ENCODE measurements at places on chromosomes 5 and 9.

- no peak for DNase-seq
These were observed 81.8 kb downstream of the ARSB start for GRCh38 chr5:78903353-78903752.

DNA sequence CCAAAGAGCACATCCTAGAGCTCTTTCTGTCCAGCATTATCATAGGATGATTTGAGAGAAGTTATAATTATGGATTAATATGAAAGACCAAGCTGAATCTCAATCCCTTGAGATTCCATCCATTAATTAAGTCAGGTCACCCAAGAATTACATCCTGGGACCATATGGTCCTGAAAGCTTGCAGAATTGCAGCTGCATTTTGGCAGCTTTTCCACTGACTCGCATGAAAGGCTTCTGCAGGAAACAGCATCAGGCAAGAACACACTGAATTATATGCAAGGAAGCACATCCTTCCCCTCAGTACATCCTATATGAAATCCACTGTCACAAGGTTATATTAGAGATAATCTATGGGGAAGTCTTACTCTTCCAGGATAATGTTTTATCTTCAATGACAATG, 109.1 kb upstream of the CTNND2 start:
- DNase-seq: no peak

GRCh38 chr5:108024986-108025385, 354.2 kb upstream of the EFNA5 start:
- no peak for DNase-seq

DNA sequence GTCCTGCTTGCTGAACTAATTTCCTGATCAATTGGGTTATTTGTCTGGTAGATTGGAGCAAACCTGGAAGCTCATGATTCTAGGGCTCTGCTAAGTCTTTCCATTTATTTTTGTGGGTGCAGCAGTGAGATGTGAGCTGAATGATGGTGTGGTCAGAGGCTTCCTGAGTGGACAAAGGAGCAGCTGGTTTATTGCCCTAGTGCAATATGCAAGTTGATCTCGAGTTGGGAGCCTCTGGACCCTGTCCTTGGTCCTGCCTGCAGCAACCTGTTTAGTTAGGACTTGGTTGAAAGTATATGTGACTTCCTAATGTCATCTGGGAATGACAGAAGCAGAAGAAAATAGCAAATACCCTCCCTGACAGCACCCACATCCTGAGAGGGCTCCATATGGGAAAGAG, 4.2 kb upstream of the UNC5A start:
- no peak for DNase-seq

- DNase-seq: no peak
These were observed 70.0 kb downstream of the C6 start for GRCh38 chr5:41143131-41143901.

DNA sequence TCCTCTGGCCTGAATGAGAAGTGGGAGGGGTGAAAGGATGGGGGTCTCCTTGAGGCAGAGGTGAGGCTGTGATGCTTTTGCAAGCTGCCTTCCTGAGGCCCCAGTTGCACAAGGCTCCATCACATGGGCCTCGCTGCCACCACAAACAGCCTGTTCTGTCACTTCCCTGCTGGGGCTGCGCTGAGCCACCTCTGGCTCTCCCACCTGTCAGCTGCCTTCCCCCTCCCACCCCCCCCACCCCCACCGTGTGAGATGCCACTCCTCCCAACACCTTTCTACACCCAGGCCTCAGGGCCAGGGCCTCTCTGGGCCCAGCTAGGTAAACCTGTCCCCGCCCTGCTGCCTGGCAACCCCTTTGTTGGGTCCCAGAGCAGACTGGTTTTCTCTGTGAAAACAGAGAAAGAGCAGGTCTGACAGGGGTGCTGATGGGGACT, 4.5 kb upstream of the PDLIM4 start:
- DNase-seq: peak; percentile 14

DNA sequence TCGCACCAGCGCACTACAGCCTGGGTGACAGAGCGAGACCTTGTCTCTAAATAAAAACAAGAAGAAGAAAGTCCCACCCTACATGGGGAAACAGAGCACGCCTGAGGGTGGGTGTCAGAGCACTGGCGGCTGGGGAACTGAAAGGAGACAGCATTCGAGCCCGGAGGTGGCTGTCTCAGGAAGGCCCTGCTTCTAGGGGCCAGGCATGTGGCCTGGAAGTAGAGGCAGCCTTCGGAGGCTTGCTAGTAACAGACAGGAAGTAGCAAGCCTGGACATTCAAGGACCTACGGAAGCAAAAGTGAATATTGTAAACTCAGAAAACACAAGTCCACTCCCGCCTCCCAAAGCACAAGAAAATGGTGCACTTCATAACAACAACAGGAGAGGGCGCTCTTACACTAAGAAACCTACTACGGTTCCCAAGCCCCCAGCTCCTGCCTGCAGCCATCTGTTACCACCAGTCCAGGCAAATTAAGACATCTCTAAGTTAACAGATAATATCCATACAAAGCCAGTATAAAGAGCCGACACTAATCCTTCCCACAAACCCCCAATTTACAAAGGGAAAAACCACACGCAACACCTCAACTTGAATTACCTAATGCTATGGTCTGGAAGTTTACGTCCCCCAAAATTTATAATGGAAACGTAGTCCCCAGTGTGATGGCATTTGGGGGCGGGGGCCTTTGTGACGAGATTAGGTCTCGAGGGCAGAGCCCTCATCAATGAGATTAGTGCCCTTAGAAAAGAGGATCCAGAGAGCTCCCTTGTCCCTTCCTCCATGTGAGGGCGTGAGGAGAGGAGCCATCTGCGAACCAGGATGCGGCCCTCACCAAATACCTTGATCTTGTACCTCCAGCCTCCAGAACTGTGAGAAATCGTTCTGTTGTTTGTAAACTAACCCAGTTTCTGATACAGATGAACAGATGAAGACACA, 7.7 kb downstream of the RASGEF1C start:
- DNase-seq: no peak

DNA sequence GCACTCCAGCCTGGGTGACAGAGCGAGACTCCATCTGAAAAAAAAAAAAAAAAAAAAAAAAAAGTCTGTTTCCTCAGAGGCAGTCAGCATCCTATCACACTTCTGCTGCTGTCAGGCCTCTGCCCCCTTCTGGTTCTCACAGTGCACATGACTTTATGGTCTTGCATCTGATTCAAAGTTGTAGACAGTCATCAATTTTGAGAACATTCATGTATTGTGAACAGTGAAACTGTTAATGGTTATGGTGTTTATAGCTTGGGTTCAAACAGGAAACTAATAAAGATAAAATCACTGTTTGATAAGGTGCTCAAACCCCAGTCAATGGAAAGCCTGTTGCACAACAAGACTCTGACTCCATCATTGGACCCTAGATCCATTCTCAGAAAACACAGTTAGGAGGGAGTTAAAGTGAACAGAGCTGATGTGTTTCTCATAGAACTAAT, 61.4 kb downstream of the FOXD1 start:
- no peak for DNase-seq

DNA sequence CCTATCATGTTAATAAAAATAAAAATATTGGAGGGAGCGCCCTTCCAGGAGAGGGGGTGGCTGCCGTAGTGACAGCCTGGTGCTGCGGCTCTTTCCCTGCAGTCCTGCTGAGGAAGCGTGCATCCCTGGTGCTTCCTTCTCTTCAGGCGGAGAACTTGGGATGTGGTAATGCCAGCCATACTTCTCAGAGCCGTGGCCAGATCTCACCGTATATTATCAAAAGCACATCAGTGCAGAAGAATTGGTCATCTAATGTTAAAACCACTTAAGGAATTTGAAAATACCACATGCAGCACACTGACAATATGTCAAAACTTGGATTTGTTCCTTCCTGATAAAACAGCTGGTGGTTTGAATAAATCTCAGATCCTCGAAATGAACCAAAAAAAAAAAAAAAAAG, 17.7 kb downstream of the C9orf40 start:
- DNase-seq: no peak

DNA sequence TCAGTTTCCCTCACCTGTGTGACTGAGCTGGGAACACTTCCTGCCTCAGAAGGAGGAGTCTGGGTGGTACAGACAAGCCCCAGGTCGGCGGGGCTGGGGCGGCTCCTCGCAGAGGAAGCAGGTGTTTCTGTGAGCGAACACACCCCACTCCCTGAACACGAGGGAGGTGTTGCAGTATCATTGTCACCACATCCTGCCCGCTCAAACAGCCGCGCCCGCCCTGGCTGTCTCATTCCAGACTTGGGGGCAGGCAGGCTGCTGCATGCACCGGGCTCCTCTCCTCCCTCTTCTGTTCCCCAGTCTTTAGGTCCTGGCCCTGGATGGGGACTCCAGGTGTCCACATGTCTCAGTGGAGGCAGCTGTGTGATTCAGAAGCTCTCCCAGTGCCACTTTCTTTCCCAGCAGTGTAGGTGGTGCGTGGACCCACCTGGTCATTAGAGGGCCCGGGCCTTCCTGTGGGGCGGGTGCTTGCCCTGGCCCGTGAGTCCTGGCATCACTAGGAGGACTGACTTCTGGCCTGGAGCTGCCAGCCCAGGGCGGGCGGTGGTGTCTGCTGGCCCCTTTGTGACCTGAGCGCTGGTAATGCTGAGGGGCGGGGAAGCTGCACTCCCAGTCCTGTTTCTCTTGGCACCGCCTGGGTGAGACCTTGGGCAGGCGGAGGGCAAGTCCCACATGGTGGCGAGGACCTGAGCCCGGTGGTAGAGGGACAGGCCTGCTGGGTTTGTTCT, 18.3 kb upstream of the PHYHD1 start:
- DNase-seq: peak; percentile 87

DNA sequence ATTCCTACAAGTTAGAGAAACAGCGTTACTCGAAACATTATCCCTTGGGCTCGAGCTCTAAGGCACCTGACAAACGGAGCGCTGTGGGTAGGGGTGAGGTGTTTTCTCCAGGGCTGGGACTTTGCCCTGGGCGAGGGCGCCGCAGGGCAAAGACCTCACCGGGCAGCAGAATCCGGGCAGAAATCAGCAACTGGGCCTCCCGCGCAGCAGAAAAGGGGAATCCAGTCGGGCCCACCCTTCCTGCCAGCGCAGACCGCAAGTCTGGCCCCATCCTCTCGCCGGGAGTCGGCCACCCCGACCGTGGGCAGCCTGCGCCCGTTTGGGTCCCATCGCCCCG, 430 bp upstream of the MSH3 start:
- DNase-seq: no peak

GRCh38 chr5:173909199-173909598, 21.1 kb downstream of the CPEB4 start:
- no peak for DNase-seq

- DNase-seq: no peak
These were observed 370.6 kb downstream of the DMRTA1 start for GRCh38 chr9:22817181-22817580.

GRCh38 chr5:37835380-37835973, 4.4 kb downstream of the GDNF start:
- no peak for DNase-seq

GRCh38 chr5:80249901-80250300, 5.9 kb downstream of the SERINC5 start:
- DNase-seq: no peak

GRCh38 chr5:37275511-37275910, 26.3 kb upstream of the CPLANE1 start:
- no peak for DNase-seq

GRCh38 chr5:141695627-141696215, 13.7 kb upstream of the ARAP3 start:
- DNase-seq: no peak

DNA sequence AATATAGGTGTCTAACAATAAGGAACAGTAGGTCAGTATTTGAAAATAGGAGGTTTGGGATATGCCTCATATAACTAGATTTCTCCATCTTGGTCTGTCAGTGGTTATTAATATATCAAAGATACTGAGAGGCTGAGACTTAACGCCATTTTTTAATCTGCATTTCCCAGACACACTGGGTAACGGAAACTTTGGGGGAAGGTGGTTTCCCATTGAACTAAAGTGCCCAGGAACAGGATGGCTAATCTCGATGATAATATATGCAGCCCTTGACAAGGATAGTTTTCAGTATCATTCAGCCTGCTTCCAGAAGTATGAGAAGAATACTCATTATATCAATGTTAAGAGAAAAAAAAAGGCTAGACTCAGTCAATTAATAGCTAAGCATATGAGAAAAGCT, 30.7 kb downstream of the EFNA5 start:
- DNase-seq: no peak

- DNase-seq: no peak
These were observed 84.1 kb downstream of the SH3PXD2B start for GRCh38 chr5:172370237-172370640.

DNA sequence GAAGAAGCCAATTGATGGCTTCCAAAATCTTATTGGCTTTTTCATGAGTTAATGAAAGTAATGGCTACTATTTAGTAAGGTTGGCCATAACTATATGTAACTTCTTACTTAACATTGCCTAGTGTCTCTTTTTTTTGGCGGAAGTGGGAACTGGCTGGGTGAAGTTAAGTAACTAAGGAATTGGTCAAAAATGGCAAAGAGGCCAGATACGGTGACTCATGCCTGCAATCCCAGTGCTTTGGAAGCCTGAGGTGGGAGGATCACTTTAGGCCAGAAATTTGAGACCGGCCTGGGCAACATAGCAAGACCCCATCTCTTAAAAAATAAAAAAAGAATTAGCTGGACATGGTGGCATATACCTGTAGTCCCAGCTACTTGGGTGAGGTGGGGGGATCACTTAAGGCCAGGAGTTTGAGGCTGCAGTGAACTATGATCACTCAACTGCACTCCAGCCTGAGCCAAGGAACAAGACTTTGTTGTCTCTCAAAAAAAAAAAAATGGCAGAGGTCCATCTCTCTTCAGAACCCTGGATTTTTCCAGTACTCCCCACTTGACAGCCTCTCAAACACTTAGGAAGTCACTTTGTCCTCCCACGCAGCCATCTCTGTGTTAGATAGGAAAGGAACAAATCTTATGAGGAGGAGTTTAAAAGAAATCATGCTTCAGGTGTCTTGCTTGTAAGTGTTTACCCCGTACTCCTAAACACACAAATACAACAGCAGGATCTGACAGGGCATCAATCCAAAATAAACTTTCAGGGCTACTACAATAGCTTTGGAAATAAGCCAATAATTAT, 75.7 kb downstream of the TEK start:
- DNase-seq: no peak

DNA sequence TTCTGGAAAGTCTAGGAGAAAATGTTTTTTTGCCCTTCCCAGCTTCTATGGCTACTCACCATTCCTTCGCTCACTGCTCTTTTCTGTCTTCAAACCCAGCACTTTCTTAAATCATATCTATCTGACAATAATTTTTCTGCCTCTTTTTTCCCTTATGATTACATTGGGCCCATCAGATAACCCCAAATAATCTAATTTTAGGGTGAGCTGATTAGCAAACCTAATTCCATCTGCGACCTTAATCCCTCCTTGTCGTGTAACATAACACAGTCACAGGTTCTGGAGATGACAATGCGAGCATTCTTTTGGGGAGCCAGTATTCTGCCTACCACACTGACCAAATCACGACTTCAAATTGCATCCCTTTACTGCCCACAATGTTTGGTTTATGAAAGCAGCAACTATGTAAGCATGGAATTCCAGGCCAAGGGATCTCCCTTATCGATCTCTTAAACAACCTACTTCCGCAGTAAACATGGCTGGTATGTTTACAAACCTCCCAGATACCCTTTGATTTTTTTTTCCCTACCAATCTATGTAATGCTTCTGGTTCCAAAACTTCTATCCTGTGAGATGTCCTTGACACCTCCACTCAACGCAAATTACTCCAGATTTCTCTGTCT, 2122.2 kb downstream of the MAT2B start:
- DNase-seq: no peak

GRCh38 chr9:131787838-131788237, 48.0 kb upstream of the RAPGEF1 start:
- no peak for DNase-seq

GRCh38 chr5:80739057-80739456, 84.3 kb upstream of the DHFR start:
- DNase-seq: no peak

- no peak for DNase-seq
These were observed 43.1 kb upstream of the TTC39B start for GRCh38 chr9:15349892-15350761.

- DNase-seq: peak; percentile 87
These were observed at the start of gene N4BP3 for GRCh38 chr5:178113141-178113787. N4BP3 (plus strand) TSS chr5:178113532; CDS start chr5:178119584, 6,052 bp downstream.

All from activated naive CD8-positive, alpha-beta T cell treated with anti-CD3 and anti-CD28 coated beads, Interleukin-2, amount 10 ng/mL, durations not matched to agents 7 days and 5 days (primary cell).